Activated effector memory CD4-positive, alpha-beta T cell treated with Interleukin-2 at 50 U/mL for 16 hours (primary cell): ENCODE measurements at places on chromosomes 4 and X.

DNA sequence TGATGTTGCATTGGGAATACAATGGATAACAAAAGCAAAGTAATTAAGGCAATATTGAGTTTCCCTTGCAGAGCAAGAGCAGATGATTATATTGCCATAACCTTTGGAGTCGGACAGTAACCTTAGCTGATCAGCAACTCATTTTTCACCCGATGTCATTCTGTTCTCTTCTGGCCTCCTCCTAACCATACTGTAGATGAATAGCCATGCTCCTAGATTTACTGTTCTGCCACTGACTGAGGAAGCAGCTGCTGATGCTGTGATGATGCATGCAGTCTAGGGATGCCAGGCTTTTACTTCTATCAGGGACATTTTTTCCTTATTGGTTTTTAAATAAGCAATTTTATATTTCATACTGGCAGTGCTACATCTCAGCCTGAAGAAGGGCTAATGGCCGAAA is 443.9 kb downstream of the GPAT3 start:
- no peak for DNase-seq

DNA sequence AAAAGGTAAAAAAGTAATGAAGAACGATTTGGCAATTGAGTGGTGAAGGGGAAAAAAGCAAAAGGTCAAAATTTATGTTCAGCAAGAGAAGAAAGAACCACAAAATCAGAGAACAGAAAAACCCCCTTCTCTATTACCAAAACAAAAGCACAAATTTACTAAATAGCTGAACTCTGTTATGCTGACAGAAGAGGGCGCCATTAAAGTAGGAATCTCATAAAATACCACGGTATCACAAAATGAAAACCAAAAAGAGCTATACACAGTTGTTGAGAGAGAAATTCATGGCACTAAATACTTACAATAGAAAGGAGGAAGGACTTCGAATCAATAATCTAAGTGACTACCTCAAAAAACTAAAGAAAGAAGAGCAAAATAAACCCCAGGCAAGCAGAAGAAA is 69.6 kb upstream of the CXorf66 start:
- DNase-seq = no peak

- DNase-seq = no peak
Measured at GRCh38 chrX:14027511-14028019, 2.1 kb downstream of the GEMIN8 start.

DNA sequence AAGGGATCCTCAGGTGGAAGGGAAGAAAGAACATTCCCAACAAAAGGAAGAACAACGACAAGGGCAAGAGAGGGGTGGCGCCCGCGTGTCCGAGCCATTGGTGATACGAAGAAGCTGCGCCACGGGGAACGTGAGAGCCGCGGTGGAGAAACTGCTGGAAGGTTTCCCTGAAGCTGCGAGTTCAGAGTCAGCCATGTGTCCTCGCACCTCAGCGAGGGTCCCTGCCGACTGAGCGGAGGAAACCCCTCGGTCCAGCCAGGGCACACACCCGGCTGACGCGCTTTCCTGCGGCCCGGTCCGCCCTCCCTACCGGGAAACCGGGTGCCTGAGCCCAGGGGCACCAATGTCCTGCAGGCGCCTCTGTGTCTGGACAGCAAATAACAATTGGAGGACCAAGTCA is 18.0 kb downstream of the IRF2 start:
- DNase-seq = no peak

DNA sequence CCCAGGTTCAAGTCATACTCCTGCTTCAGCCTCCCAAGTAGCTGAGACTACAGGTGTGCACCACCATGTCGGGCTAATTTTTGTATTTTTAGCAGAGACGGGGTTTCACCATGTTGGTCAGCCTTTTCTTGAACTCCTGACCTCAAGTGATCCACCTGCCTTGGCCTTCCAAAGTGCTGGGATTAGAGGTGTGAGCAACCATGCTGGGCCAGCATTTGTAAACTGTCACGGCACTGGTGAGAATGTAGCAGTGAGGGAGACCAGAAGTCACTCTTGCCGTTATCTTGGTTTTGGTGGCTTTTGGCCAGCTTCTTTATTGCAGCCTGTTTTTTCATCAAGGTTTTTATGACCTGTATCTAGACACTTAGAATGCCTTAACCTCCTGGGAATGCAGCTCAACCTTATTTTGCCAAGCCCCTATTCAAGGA is 22.4 kb downstream of the PCDH18 start:
- DNase-seq = no peak
